T-helper 1 cell (primary cell): ENCODE measurements at places on chromosomes 6 and 20.

DNA sequence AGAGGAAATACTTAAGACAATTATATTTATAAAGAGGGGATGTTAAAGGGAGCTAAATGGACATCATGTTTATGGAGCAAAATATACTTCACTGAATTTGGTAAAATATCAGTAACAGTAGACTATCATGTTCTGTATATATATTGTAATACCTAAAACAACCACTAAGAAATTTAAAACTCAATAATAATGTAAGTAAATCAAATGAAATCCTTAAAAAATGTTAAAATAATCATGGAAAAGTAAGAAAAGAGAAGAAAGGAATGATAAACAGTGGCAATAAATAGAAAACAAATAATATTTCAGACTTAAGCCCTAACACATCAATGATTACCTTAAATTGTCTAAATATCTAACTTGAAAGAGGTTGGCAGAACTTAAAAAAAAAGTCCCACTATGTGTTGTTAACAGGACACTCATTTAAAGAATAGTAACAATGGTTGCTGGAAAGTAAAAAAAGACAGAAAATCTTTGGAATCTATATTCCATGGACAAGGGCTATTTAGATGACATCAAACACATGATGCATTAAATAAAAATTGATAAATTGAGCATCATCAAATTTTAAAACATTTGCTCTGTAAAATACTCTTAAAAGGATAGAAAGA, 842.2 kb upstream of the MAP3K7 start:
- no peak for DNase-seq

DNA sequence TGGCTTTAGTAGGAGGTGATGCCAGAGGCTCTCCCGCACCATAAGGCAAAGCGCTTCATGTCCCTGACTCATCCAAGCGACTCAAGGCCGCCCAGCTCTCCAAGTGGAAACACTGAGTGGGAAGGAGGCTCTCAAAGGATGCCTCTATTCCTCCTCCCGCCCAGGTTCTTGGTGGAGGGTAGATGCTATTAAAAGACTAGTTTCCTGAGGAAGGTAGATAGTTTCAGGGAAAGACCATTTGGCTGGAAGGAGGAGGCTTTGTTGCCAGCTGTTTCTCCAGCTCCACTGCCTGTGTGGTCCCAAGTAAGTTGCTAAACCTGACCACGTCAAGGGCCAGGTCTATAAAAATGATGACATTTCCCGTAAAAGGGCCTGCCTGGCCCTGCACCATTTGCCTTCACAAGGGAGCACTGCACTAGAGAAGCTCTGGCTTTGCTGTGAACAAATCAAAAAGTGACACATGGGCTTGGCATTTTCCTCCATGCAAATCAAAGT, 48.2 kb downstream of the GMDS start:
- DNase-seq: no peak

DNA sequence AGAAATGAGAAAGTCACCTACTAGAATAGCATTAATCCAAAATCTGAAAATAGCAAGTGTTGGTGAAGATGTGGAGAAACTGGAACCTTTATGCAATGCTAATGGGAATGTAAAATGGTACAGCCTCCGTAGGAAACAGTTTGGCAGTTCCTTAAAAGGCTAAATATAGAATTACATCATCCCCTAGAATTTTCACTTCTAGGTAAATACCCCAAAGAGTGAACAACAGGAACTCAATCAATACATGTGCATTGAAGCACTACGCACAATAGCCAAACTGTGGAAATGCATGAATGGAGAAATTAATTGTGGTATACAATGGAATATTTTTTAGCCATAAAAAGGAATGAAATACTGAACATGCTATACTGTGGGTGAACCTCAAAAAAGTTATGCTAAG, 982.0 kb upstream of the FLRT3 start:
- DNase-seq: no peak

- DNase-seq: no peak
These were observed 17.9 kb upstream of the TENT5A start for GRCh38 chr6:81770381-81770780.

DNA sequence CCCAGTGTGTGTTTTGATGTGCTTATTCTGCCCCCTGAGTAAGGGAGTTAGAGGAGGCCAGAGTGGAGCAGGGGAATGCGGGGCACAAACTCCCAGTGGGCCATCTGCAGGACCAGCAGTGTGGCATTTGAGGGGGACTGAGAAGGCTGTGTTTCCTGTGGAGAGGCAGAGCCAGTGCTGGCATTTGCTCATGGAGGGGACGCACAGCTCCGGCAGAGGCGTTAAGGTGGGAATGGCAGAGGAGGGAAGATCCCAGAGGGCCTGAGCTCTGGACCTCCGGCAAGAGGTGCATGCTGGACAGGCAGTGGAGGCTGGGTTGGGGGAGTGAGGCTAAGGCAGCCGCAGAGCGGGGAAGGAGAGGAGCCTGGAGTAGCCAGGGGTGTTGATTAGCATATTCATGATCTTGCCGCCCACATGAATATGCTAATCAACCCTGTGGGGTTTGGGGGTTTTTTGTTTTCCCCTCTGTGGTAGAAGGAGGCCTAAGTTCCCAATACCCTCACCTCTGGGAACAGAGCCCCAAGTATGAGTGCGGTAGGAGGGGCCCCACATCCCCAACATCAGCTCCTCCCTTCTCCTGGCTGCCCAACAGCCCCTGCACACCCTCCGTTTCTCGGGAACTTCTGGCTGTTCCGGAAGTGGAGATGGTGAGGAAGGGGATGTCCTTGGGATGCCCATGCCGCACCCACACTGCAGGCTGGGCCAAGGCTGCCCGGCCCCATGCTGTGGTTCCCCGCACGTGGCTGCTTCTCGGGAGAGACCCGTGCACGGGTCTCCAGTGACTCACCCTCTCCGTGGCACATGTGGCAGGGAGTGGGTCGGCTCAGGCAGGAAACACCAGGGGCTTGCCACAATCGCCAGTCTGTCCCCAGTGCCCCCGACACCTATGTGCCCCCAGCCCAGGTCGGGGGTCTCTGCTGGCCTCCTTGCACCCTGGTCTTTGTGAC, 33.8 kb downstream of the DLGAP4 start:
- no peak for DNase-seq

DNA sequence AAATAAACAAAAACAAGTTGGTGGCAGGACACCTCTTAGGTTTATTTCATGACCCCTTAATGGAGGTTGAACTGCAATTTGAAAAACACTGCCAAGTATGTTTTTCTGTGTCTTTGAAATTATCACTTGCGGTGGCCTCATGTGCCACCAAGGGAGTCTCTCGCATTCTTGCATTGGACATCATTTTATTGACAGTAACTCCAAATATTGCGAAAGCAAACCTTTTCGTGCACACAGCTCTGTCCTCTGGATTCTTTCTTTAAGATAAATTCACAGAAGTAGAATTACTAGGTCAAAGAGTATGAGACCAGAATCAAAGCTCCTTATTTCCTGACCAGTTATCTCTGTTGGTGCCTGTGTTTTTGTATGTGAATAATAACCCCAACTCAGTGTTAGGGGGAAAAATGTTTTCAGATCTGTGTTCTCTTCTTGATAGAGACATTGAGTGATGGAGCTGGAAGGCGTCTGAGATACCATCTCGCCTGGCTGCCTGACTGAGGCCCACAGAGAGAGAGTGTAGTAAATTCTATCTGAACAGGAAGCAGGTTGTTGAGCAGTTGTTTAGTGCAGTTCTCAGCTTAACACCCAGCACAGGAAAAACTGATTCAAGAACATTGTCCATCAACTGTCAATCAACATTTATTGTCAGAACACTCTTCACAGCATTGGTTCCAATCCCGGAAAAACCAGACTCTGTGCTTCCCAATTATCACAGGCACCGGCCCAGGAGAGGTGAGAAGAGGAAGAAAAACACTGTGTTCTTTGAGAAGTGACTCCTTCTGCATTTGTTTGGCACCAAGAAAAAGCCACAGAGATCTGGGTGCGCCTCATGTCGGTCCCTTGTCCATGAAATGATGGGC, 2.2 kb upstream of the CCDC167 start:
- DNase-seq: peak; percentile 28

GRCh38 chr20:38405132-38405531, 30.0 kb downstream of the SNHG17 start:
- DNase-seq: no peak

GRCh38 chr6:150691463-150691862, 91.8 kb downstream of the PLEKHG1 start:
- no peak for DNase-seq

DNA sequence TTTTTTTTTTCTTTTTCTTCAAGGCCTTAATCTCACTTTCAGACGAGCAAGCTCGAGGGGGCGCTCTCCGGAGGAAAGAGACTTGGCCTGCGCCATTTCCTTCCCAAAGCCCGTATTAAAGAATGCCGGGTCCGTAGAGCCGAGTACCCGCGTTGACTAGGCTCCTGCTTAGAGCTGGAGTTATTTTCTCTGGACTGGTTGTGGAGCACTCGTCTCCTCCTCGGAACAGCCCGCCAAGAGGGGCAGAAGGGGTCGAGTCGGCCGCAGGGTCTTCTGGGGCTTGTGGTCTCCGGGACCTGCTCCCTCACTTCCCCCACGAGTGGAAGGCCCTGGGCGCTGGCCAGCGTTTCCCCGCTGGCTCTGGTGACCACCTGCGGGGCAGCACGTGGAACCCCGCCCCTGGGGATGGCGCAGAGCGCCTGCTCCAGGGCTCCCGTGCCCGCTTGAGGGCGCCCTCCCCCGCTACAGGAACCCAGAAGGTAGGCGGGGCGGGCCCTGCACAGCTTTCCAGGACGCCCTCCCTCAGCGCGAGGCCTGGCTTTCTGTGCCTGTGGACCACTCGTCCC, 2.7 kb upstream of the MEI4 start:
- no peak for DNase-seq

DNA sequence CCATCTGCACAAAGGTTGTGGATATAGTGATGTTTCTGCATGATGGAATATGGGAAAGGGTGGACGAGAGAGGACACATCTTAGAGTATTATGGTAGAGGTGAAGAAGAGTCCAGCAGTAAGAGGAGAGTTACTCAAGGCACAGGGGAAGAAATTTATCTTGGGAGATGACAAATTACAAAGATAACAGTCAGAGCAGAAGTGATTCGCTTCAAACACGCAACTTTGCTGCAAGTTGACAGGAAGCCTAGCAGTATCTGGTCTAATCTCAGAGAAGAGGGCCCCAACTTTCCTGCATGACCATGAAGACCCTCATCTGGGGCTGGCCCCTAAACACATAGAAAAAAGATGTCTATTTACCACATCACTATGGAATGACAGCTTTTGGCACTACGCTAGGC, 1.2 kb upstream of the CALHM6 start:
- DNase-seq: no peak

DNA sequence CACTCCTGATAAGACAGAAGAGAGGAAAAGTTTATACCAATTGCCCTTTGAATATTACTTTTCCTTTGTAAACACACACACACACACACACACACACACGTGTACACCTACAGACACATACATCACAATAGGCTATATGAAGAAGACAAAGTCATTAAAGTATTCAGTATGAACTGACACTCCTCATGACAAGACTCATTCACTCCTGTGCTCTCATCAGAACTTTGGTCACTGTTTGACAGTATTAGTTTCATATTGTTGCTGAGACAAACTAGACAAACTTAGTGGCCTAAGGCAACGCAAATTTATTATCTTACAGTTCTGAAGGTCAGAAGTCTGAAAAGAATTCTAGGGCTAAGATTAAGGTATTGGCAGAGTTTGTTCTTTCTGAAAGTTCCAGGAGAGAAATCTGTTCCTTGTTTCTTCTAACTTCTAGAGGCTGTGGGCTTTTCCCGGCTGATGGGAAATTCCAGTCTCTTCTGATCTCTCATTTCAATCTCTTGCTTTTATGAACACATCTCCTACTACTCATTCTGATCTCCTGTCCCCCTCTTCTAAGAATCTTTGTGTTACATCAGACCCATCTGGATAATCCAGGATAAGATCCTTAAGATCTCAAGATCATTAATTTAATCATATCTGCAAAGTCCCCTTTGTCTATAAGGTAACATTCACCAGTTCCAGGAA, 171.3 kb downstream of the HACE1 start:
- no peak for DNase-seq

GRCh38 chr20:24815931-24816330, 133.1 kb upstream of the CST7 start:
- no peak for DNase-seq

DNA sequence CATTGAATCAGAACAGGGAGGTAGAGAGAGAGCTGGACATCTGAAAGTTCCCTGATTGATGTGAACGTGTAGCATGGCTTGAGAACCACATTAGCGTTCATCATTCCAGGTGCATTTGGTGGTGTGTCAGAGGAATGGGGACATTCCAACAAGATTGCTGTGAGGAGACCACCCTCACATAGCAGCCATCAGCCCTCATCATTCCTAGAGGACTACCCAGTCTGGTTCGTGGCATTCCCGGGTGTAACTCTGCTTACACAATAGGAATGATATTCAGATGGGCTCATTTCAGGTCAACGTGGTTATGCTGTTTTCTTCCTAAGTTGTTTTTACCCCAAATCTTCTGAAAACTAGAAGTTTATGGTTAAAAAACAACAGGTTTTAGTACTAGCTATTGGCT, 62.2 kb upstream of the KLHL31 start:
- no peak for DNase-seq

GRCh38 chr6:39268171-39268570, 38.9 kb upstream of the KCNK5 start:
- DNase-seq: no peak

- no peak for DNase-seq
These were observed 4.1 kb downstream of the TRPC4AP start for GRCh38 chr20:35088231-35089145.

GRCh38 chr6:136085370-136086115, 164.6 kb downstream of the MTFR2 start:
- no peak for DNase-seq

- DNase-seq: no peak
These were observed 114.0 kb upstream of the RIN2 start for GRCh38 chr20:19644085-19644484.

DNA sequence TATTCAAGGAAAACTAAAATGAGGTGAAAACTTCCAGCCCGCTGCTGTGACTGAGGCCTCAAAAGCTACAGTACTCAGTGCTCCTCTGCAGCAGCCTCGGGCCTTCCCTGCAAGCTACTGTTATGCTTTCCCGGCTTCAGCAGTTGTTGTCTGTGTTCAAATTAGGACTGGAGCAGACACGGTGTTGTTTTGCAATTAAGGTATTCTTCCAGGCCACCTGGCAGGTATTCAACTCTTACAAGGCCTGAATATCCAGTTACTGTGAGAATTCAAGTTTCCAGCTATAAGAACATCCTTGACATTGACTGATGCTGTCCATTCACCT, 10.7 kb downstream of the TXNDC5 start:
- no peak for DNase-seq

DNA sequence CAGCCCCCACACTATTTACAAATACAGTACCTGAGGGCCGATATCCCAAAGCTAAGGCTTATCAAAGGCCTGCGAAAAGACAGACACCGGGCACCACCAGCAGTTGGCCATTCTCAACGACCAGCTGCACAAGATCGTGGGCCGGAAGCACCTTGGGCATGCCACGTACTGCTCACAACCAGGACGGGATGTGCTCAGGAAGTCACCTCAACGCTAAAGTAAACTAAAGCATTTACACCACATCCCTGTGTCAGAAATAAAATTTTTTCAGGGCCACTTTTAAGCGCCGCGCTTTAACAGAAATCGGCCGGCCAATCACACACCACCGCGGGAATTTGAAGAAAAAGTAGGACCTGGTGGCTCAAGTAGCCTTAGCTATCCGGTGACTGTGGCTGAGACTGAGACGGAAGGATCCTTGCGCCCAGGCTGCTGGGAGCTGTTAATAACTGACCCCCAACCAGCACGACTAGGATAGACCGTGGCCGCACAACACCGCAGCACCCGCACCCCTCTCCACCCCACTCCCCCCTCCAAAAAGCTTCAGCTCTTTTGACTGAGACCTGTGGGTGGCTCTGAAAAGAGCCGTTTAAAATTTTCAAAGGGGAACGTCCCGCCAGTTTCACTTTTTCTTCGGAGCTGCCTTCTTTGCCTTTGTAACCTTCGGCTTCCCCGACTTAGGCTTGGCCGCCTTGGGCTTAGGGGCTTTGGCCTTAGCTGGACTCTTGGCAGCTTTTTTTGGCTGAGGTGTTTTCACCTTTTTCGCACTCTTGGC, 131.2 kb upstream of the BTN3A2 start:
- peak; percentile 56 for DNase-seq
